ENCODE measurements at places on chromosomes 1 and 21. TPM values are rescaled to one million over a fixed set of nuclear protein-coding genes. Genes with fewer than 3 reads are reported as not detected.

The ATAD3C gene
- total RNA-seq: 0.15 TPM

The HENMT1 gene
- 1.4 TPM for total RNA-seq

The ADAM30 gene
- not detected for total RNA-seq

The ELF3 gene
- total RNA-seq: not detected

The C1orf185 gene
- not detected for total RNA-seq

The AK5 gene
- total RNA-seq: 46.1 TPM
